Stimulated activated CD4-positive, alpha-beta T cell treated with anti-CD3 and anti-CD28 coated beads, TNF-alpha, amount 100 ng/mL, for 4 hours (primary cell): ENCODE measurements at places on chromosomes 1 and 21.

DNA sequence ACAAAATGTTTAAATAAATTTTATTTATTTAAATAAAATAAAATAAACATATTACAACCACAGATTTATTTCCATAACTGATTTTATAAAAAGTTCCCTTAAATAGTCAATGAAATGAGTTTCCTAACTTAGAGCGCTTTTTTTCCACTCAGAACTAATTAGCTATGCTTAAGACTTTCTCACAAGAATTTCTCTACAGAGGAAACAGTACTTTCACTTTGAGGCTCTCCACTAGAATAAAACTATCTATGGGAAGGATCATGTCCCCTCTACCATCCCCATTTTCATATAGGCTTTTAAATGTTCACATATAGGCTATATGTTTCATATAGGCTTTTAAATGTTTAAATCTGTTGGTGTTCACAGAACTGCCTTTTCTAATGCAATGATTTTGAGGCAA is 40.0 kb upstream of the DPH5 start:
- no peak for DNase-seq

- no peak for DNase-seq
Observed at GRCh38 chr1:165960881-165961280, 133.5 kb downstream of the UCK2 start.

GRCh38 chr1:170510163-170510562 is 21.8 kb upstream of the GORAB start:
- DNase-seq = no peak

DNA sequence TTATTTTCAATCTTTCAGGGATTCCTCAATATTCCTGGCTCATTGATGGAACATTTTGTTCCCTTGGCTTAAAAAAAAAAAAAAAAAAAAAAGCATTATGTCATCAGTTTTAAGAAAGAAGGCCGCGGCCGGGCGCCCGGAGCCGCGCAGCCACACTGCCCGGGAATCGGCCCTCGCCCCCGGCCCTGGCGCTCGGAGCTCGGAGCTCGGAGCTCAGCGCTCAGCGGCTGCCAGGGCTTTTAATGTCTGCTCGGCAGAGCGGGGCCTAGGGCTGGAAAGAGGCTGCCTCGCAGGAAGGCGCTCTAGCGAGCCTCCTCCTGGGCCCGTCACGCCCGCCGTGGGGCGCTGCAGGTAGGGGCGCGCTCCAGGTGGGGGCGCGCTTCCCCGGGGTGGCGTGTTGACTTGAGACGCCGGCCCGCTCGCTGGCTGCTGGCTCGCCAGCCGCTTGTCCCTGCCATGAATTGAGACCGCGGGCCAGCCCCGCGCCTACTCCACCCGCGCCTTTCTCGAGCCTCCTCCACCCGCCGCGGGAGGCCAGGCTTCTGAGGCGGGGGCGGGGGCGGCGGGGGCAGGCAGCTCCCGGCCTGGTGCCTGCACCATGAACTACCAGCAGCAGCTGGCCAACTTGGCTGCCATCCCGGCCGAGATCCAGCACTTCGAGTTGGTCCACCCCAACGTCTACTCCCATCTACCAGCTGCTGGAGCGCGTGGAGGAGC is 5.4 kb upstream of the TDRD5 start:
- no peak for DNase-seq

DNA sequence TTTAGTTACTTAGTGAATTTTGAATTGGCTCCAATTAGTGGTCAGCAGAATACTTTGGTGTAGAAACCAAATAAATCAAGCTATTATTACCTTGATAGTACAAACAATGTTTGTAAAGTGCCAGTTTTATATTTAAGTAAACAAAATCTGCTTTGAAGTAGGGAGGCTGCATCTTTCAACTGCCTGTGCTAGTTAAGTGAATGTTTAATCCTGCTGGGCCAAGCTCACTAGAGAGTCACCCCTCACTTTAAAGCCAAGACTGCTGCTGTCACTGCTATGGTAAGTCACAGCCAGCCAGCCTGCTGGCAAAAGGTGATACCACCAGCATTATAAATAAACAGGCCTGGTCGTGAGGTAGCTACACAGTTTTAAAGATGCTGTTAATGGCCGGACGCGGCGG is 10.3 kb upstream of the CFAP126 start:
- no peak for DNase-seq

GRCh38 chr1:162212713-162213112 is 143.2 kb downstream of the NOS1AP start:
- no peak for DNase-seq

GRCh38 chr1:90722874-90723589 is 5.9 kb upstream of the BARHL2 start:
- DNase-seq = no peak

GRCh38 chr21:32613436-32614043 is 1.4 kb upstream of the CFAP298 start:
- no peak for DNase-seq

DNA sequence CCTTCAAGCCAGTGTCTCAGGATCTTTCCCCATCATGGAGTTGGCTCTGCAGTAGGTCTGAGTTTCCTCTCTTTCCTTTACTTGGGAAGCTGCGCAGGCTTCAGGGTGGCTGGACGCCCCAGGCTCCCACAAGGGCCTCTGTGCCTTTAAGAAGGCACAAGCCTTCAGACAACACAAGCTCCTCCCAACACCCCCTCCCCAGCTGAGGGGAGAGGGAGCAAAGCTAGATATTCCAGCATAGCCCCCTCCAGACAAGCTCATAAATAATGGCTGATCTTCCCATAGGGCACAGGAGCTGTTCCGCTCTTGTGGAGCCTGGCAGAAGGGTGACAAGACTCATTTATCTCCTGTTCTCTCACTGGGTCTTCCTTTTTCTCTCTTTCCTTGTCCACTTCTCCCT is 27.9 kb upstream of the ATP2B4 start:
- DNase-seq = no peak

DNA sequence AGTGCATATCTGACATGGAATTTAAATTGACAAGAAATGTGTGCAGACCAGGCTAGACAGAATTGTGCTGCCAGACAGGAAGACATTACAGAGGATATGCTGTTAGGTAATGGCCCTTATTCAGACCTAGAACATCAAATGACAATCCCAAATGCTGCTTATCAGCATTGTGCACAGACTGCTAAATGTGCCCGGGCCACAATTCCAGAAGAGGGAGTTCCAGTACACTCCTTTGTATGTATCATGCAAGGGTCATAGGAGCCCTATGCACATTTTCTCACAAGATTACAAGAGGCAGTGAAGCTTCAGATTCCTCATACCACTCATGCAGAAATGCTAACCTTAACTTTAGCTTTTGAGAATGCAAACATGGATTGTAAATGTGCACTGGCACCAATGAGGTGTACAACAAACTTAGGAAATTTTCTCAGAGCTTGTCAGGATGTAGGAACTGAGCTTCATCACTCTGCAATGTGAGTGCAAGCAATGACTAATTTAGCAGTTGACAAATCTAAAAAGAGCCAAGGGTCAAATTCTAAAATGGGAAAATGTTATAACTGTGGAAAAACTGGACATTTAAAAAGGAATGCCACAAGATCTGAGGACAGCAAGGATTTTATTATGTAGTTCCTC is 273.5 kb downstream of the COL11A1 start:
- DNase-seq = no peak

DNA sequence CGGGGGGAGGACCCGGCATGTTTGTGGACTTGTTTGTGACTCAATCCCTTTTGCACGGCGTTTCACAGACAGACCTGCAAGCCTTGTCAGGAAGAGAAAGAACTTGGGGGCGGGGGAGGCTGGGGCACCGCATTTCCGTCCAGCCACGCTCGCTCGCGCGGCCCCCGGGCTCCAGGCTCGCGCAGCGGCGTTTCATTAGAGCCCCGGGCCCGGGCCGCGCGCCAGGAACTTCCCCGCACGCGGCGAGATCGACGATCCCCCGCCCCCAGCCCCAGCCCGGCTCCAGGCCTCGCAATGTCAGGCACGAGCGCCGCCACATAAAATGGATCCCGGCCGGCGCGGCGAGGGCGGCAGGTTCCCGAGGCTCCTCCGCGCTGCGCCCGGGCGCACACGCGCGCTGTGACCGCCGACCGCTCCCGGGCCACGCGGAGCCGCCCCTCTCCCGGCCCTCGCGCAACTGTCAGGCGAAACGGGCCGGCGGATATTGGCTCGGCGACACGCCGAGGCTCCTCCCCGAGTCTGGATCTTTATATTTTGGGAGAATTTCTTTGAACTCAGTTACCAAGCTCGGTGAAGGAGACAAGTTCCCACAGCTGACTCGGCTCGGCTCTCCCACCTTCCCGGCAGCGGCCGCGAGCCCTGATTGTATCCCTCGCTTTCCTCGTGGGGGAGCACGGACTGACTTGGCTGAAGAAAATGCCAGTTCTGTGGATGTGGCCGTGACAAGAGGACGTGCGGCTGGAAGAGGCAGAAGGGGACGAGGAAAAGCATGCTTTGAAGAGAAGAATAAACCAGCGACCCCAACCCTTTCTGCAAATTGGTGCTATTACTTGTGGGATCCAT is at the start of gene KIF26B:
TSS of gene KIF26B (plus strand) at position 557 of the 843 bp plus-strand sequence. CDS start 440 bp downstream, outside the sequence.
- peak; percentile 13 for DNase-seq

DNA sequence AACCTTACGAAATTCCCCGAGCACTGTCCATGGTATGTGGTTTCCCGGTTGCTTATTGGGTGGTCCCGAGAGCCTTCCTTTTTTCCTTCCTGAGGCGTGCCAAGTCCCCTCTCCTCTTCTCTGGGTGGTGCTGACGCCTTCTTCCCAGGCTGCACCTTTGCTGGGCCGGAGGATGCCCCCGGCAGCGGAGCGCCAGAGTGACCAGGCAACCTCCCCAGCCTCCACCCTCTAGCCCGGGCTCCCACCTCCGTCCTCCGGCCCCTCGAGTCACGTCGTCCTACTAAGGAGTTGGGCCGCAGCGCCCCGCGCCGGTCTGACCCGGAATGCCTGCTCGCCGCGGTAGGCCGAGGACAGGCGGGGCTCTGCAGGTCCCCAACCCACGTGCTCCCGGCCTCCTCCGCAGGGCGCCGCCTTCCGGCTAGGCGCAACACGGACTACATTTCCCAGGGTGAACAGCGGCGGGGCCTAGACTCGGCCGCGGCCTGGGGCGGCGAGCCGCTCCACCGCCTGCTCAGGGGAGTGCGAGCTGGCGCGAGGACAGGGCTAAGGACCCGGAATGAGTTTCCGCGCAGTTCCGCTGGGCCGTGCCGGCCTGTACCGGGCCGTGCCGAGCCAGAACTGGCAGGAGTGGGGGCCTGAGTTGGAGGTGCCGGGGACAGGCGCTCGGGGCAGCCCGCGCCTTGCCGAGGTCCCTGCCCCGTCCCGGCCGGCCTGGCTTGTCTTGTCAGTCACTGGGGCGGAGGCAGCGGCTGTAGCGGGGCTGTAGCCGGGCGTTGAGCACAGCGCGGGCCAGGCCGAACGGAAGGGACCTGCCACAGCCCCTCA is at the start of gene IPO13:
TSS of gene IPO13 (plus strand) at position 715 of the 825 bp plus-strand sequence. CDS start 651 bp downstream, outside the sequence.
- DNase-seq = peak; percentile 88

GRCh38 chr1:159352436-159352835 is 50.3 kb downstream of the FCER1A start:
- no peak for DNase-seq

GRCh38 chr1:206839006-206839560 is 26.3 kb upstream of the IL20 start:
- no peak for DNase-seq

- no peak for DNase-seq
Observed at GRCh38 chr1:156876281-156876680, 15.6 kb downstream of the NTRK1 start.

GRCh38 chr1:112322018-112322417 is 74.0 kb upstream of the CTTNBP2NL start:
- no peak for DNase-seq

DNA sequence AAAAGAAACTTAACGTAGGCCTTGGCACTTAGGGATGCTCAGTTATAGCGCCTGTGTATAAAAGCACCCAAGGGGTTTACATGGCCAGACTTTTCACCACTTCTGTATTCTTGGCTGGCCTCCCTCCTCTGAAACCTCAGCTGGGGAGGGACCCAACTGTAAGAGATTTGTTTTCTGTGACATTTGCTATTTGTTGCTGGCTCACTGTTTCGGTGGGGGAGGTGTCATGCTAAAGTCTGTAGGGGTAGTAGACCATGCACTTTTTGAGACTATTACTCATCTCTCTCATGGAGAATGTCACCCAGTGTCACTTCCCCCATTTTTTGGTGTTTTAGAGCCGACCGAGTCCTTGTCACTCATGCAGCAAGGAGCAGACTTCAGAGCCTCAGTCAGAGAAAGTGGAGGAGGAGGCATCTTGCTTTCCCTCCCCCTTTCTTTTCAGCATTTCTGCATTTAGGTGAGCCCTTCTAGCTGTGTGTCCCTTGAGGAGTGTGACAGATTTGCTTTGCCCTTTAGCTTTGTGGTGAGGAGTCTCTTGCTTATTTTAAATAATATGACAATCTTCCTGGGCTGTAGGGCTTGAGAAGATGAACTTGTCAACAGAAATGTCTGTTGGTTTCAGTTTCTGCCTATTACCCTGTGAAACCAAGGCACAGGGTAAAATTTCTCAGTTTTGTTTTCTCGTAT is 160.1 kb downstream of the FASLG start:
- DNase-seq = no peak

- DNase-seq = no peak
Observed at GRCh38 chr1:59151387-59151761, 145.5 kb upstream of the FGGY start.

- DNase-seq = no peak
Observed at GRCh38 chr1:204145033-204145504, 6.8 kb downstream of the ETNK2 start.

GRCh38 chr1:221543529-221544120 is 198.3 kb downstream of the DUSP10 start:
- DNase-seq = no peak

DNA sequence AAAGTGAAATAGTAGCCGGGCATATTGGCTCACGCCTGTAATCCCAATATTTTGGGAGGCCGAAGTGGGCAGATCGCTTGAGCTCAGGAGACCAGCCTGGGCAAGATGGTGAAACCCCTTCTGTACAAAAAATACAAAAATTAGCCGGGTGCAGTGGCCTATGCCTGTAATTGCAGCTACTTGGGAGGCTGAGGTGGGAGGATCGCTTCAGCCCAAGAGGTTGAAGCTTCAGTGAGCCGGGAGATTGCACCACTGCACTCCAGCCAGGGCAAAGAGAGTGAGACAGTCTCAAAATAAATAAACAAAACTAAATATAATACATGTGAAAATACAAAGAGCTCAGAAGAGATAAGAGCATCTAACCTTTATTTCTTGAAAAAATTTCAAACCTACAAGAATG is 2.3 kb upstream of the MSTO1 start:
- no peak for DNase-seq

- no peak for DNase-seq
Observed at GRCh38 chr1:168623831-168624230, 47.4 kb downstream of the XCL1 start.
